ENCODE measurements at places on chromosomes 5 and 9.

DNA sequence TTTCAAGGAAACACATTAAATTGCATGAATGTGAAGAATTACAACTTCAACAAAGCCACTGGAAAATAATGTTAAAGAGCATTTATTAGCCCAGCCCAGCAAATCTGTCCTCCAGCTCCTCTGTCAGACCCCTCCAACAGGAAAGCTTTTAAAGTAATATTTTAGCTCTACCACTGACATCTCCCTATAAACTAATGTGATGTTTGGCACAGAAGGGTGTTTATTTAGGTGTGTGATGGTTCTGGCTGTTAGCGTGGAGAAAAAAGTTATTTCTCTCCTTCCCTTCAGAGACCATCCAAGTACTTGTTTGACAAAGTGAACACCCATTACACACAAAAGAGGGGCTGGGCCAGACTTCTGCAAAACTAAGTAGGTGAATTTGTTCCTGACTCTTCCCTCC lies 111.9 kb upstream of the TARS1 start:
- DNase-seq = no peak

- no peak for DNase-seq
Measured at GRCh38 chr9:128555180-128555721, 2.9 kb downstream of the SPTAN1 start.

GRCh38 chr5:141703133-141703561 lies 21.1 kb upstream of the ARAP3 start:
- no peak for DNase-seq

GRCh38 chr9:98314381-98315066 lies 59.1 kb upstream of the TBC1D2 start:
- no peak for DNase-seq

GRCh38 chr9:6268826-6269397 lies 53.3 kb downstream of the IL33 start:
- DNase-seq = no peak

DNA sequence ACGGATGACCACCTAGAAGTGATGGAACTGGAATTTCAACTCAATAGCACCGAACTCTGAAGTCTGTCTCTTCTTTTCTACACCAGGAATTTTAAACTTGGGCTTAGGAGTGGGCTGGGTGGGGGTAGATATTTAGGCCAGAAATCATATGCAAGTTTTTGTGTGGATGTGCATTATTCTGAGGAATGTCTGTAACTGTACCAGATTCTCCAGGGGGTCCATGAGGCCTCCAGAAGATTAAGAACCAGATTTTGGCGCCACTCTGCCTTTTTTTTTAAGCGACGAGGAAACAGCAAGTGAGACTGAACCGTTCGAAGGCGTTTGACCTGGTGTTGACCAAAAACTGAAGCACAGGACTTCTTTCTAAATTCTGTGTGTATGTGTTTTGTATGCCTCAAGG lies 88.8 kb upstream of the TTC23L start:
- no peak for DNase-seq

DNA sequence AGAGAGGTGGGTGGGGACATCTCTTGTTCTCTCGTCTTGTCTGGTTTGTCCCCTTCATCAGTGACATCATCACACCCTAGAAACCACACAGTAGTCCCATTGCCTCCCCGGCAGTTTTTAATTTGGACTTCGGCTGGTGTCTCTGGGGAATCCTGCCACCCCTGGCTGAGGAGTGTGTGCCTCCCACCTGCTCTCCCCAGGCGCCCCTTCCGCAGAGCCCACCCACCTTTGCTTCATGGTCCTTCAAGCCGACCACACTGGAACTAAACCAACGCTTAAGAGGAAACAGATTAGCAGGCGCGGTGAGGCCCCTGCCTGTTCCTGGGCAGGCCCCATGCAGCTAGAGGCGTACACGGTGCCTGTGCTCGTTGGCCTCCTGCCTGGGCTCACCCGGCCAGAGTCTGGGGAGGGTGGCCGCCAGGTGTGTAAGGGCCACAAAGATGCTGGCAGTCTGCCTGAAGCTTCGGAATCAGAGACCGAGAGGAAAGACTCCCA lies 107.6 kb upstream of the SPRY4 start:
- DNase-seq = no peak

GRCh38 chr5:78738693-78739300 lies 90.2 kb upstream of the LHFPL2 start:
- no peak for DNase-seq

DNA sequence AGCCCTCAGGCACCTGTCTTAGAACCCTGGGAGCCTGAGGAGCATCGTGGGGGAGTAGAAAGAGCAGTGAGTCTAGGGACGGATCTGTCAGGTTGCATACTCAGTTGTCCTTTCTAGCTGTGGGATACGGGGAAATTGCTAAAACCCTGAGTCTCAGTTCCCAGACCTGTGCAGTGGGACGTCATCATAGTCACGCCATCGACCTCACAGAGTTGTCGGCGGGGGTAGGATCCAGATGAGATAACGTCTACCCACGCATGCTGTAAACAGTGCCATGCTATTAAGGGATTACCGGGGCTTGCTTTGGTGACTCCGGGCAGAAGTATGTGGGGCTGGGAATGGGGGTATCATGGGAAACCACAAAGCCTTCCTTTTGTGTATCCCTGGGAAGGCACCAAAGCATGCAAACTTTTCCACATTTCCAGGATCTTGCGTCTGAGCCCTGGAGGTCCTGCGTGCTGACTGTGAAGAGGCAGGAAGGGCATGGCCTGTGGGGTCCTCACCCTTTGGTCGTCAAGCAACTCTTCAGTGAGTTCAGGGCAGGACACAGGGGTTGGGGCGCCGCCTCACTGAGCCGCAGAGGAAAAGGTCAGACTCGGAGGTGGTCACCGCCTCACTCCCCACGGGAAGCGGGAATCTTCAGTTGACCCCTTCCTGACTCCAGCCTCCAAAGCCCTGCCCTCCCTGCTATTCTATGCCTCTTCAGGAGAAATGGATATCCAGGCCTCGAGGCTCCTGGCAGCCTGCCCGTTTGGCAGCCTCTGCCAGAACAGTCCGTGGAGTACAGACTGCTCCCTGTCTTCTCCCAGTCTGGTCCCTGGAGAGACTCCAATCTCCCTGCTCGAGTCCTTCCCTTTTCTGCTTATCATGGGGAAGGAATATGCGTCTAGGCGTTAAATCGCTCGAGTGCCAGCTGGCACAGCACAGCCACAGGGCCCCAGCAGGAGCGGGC lies 186.8 kb upstream of the KLF9 start:
- DNase-seq = no peak

DNA sequence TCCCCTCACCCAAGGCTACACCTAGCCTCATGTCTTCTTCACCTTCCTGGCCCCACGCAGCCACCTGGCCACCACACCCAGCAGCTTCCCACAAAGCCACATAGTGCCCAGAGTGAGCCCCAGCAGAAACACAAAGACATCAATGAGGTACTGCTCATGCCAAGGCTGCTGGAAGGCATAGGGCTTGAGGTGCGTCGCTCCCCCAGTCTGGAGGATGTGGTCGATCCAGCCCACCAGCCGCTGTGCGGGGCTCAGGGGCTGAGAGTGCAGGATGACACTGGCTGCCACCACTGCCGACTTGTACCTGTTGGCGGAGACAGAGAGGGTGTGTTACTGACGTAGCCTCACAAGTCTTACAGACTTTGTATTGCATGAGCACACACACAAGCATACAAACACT lies 15.8 kb upstream of the CAPSL start:
- DNase-seq = no peak

All from stimulated activated CD8-positive, alpha-beta memory T cell treated with anti-CD3 and anti-CD28 coated beads, Interleukin-15, amount 100 ng/mL, for 48 hours (primary cell).